Stimulated activated CD8-positive, alpha-beta memory T cell treated with anti-CD3 and anti-CD28 coated beads, Interleukin-7, amount 100 ng/mL, for 1 hour (primary cell): ENCODE measurements at places on chromosomes 5 and 9.

- no peak for DNase-seq
These were observed 2.8 kb upstream of the PLK2 start for GRCh38 chr5:58462623-58463230.

DNA sequence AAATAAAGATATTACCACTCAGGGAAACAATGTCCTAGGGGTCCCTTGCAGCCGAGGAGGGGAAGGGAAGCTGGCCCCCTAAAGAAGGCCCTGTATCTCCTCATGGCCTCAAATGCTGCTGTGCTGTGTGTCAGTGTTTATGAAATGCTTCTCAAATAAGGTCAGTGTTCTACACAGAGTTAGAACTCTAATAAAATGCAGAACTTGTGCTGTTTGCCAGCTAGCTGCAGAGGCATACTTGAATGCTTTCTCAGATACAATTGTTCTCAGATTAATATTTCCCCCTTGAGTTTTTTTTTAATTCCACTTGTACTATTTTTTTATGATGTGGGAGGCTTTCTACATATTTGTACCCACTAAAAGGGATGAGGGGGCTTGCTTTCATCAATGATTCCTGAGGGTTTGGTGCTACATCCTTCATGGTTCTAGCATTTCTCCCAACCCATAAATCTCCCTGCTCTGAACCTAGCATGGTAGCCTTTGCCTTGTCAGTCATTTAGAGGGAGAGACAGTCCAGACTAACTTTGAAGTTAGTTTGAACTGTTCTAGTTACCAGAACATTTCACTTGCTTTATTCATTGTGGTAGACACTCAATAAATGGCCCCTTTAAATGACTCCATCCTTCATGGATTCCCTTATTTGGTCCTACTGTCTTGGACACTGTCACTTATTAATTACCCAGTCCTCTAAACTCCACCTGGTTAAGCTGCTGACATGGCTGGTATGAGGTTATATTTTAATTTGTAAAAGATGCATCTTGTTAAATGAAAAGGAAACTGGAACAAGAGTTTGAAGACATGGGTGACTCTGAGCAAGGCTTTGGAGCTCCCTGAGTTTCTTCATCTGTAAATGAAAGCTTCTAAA is 12.6 kb downstream of the SLIT3 start:
- DNase-seq = no peak

DNA sequence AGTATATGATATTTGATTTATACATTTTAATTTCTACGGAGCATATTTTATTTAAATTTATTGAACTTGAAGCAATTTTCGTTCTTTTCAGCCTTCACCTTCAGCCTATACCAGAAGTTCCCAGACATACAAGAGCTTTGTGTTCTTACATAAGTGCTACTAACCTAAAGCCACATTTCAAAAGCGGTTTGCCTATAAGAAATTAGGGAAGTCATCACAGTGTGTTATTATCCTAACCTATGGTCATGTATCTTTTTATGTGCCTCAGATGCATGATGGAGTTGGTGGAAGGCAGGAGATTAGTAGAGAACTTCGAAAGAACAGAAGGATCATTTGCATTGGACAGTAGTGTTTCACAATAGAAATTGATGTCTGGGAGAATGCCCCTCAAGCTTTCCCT is 3.1 kb downstream of the KIF2A start:
- no peak for DNase-seq

DNA sequence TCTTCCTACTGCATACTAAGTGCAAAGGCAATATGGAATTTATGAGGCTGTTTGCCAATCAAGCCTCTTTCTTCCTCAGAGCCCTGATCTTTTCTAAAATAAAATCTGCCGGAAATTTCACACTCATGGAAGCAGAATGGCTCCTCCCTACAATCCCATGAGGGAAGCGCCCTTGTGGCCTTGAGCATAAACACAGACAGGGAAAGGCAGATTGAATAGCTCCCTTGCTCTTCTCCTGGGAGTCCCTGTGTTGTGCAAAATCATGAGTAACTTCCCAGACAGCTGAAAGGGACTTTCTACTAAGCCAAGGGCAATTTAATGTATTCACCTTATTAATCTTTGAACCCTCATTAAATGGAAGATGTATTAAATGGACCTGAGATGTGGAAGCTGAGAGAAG is 226.1 kb upstream of the PIK3R1 start:
- no peak for DNase-seq

GRCh38 chr9:116574027-116574679 is 113.0 kb upstream of the TRIM32 start:
- DNase-seq = no peak

GRCh38 chr9:128893354-128893753 is 11.4 kb downstream of the LRRC8A start:
- no peak for DNase-seq

- no peak for DNase-seq
These were observed 50.5 kb upstream of the RNU6ATAC start for GRCh38 chr9:134214766-134215419.

- DNase-seq = no peak
These were observed 295.7 kb upstream of the TUT7 start for GRCh38 chr9:86649913-86650312.

DNA sequence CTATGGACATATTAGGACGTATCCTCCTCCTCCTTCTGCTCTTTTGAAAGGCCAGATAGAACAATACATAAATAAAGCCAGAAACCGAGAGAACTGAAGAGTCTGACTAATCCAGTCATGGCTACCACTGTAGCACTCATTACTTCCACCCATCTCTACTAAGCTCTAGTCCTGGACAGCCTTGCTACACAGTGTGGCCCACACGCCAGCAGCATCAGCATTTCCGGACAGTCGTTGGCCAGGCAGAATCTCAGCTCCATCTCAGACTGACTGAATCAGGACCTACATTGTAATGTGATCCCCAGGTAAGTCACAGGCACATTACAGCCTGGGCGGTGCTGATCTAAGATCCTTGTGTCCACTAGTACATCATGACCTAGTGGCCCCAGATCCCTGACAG is 182.9 kb downstream of the DRD1 start:
- no peak for DNase-seq

GRCh38 chr9:122406070-122406890 is 35.5 kb downstream of the PTGS1 start:
- no peak for DNase-seq

DNA sequence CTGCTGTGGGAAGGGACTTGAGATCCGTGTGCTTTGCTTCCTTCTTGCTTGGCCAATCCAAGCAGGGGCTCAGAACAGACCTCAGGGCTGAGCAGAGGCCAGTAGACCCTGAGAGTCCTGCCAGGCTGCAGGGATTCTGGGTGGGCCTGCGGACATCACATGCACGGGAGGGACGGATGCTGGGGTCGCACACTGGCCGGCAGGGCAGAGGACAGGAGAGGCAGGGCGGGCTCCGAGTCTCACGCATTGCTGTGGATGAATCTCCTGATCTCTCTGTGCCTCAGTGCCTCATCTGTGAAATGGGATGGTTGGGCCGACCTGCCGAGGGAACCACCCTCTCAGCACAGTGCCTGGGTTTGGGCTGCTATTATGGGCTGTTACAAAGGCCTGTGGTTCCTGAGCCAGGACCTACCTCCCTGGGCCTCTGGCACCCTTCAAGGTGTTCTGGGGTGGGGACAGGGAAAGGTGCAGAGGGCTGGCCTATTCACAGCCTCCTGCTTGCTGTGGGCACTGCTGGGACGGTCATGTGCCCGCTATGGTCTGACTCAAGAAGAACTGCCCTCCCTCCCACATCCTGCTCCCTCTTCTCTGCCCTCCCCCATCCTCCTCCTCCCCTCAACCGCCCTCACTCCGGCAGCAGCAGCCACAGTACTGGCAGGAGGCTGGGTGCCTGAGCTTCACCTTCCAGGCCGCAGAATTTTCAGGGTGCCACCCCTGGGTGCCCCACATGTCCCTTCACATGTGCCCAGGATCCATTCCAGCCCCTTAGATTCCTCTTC is 43.3 kb downstream of the NCS1 start:
- no peak for DNase-seq
